SK-N-SH (cell line): ENCODE measurements at places on chromosomes 2 and 18. TPM values are rescaled to one million over a fixed set of nuclear protein-coding genes. Genes with fewer than 3 reads are reported as not detected.

- peak; percentile 76 for DNase-seq
Measured at GRCh38 chr2:199850718-199851500, at the start of gene FTCDNL1. Gene FTCDNL1, minus strand, starts transcription at chr2:199851192. Its CDS starts 2,230 bp downstream, at chr2:199848962.

Gene CHRND
- polyA plus RNA-seq = 0.12 TPM in 1 of 2 replicates, not detected in the other

GRCh38 chr18:5890331-5891183 lies 4.8 kb downstream of the TMEM200C start:
- DNase-seq = peak; percentile 90

DNA sequence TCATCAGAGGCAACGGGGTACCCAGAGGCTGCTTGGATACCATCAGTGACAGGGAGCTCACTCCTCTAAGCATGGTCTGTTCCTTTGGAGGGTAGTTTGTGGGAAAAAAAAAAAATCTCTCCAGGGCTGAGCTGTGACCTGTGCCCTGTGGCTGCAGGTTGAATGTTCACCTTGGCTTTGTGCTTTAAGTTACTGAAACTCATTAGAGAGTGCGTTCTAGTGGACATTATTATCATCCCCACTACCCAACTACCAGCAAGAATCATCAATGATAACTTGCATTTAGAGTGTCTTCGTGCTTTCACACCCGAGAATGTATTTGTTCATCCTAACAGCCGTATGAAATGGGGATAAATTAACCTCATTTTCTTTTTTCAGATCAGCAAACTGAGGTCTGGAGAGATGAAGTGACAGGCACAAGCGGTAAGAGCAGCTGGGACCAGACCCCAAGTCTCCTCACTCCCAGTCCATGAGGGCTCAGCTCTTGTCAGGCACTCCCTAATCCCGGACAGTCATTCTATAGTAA lies 157.5 kb upstream of the MYCN start:
- DNase-seq = no peak

GRCh38 chr2:142150453-142150852 lies 19.6 kb upstream of the LRP1B start:
- DNase-seq = no peak

DNA sequence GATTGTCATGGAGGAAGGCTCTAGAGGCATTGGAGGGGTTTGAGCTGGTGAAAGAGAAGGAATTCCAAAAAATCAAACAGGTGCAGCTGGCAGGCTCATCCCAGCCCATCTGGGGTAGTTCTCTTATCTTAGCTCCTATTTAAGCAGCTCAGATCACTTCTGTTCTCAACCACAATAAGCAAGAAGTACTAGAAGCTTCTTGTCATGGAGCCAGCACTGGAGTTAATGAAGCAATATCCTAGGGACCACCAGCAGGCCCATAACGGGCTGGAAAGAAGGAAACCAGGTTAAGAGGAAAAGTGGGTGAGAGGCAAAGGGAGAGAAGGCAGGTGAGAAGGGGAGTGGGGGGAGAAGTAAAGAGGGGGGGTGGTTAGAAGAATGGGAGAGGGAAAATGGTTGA lies 100.7 kb upstream of the ZFP36L2 start:
- no peak for DNase-seq

DNA sequence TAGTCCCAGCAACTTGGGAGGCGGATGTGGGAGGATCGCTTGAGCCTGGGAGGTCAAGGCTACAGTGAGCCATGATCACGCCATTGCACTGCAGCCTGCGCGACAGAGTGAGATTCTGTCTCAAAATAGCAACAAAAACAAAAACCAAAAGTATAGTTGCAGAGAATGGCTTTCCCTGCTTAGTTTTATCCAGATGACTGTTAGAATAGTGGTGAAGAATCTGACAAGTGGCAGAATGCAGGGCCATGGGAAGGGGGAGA lies 53.8 kb downstream of the NEDD4L start:
- no peak for DNase-seq

- no peak for DNase-seq
Measured at GRCh38 chr2:82789851-82790205, 1669.3 kb downstream of the SUCLG1 start.

- DNase-seq = no peak
Measured at GRCh38 chr2:217749008-217749407, 253.8 kb downstream of the TNS1 start.

- no peak for DNase-seq
Measured at GRCh38 chr2:175883586-175884194, 118.4 kb downstream of the LNPK start.

Gene RGPD3
- polyA plus RNA-seq = 0.05 and 0.06 TPM in 2 replicates

- no peak for DNase-seq
Measured at GRCh38 chr2:28558918-28559317, 63.1 kb downstream of the PLB1 start.

Gene COL6A3
- 10.7 and 18.5 TPM in 2 replicates for polyA plus RNA-seq

Gene IL36A
- polyA plus RNA-seq = not detected in 2 replicates

Gene GPR35
- 1.2 and 1.3 TPM in 2 replicates for polyA plus RNA-seq

DNA sequence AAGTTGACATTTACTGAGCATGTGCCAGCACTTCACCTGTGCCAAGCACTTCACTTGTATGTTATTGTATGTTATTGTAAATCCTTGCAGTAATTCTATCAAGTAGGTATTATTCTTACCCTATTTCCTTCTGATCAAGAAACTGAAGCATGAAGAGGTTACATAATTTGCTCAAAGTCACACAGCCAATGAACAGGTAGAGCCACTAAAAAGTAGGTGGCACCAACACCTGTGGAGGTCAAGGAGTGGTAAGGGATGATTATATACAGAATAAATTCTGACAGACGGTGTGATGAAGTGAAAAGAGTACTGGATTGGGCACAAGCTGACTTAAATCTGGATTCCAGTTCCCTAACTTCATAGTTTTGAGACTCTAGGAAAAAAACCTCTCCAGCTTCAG lies 71.0 kb downstream of the SPIRE1 start:
- DNase-seq = no peak

Gene RPS27A
- polyA plus RNA-seq = 1,777 and 2,471 TPM in 2 replicates

GRCh38 chr2:217930761-217931563 lies 71.8 kb downstream of the TNS1 start:
- no peak for DNase-seq

GRCh38 chr2:121038891-121039616 lies 245.9 kb downstream of the TFCP2L1 start:
- peak; percentile 64 for DNase-seq

DNA sequence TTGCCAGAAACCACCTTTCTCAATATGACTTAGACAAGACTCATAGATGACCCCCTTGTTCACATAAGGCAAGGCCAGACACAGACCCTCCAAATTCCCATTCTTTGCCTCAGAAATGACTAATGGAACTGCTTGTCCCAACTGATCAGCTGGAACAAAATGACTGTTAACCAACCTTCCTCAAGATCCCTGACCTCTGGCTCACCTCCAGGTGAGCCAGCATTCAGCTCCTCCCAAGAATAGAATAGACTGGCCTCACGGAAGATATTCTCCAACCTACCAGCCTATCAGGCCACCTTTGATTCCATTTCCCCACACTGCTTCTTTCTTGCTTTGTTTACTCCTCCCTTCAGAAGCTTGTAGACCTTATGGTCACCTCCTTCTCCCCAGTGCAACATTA lies 195.7 kb upstream of the VWC2L start:
- DNase-seq = no peak

GRCh38 chr18:11369556-11369955 lies 220.2 kb upstream of the PIEZO2 start:
- DNase-seq = no peak

Gene FAM210A
- polyA plus RNA-seq = 10.6 and 11.3 TPM in 2 replicates

DNA sequence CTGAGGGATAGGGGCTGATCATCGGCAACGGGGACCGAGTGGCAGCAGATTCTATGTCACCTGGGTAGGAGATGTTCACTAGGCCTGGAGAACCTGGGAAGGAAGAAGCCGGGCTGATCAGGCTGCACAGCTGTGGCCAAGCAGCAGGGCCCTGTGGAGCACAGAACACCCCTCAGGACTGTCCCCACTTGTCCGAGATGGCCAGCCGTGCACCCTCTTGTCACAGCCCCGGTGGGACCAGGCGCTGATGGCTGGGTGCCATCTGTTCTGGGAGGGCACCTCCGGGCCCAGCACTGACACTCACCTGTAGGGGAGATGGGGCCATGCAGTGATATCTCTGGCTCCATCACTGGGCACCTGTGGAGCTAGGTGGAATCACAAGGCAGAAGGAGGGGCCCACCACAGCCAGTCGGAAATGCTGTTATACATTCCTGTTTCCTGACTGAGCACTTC lies 217.9 kb upstream of the RAB6C start:
- no peak for DNase-seq

Gene SGO2
- polyA plus RNA-seq = 2.8 TPM in 2 replicates

Gene FBXO15
- polyA plus RNA-seq = 0.62 and 0.70 TPM in 2 replicates

Gene KIF5C
- polyA plus RNA-seq = 3.9 and 4.7 TPM in 2 replicates

Gene KIAA2012
- polyA plus RNA-seq = 0.07 and 0.11 TPM in 2 replicates

Gene MBP
- polyA plus RNA-seq = 1.4 and 1.6 TPM in 2 replicates

- DNase-seq = no peak
Measured at GRCh38 chr18:77619525-77619924, 369.9 kb downstream of the GALR1 start.

GRCh38 chr2:207767461-207768167 lies 2.1 kb downstream of the FZD5 start:
- peak; percentile 74 for DNase-seq

Gene NEU4
- polyA plus RNA-seq = 0.05 TPM in 1 of 2 replicates, not detected in the other

DNA sequence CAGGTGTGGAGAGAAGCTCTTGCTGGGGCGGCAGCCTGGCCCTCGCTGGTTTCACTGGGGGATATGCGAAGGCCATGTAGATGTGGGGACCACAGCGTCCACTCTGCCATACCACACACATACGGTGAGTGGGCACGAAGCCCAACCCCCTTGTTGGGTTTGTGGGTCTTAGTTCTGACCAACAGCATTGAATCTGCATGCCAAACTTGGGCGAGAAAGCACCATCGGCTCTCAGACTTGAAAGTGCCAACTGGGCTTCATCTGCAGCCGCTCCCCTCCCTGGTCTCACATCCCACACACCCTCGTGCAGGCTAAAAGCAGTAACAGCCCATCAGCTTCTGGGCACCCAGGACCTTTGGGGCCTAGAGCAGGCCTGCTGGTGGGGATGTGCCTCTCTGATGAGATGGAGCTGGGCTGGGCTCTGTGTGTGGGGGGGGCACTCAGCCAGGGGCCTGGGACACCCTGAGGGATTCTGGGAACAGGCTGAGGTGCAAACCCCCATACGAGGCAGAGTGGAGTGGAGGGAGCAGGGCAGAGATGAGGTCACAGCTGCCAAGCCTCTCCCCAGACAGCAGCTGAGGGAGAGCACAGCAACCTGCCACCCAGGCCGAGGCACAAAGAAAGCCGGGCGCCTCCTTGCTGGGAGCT lies 264.4 kb downstream of the TWIST2 start:
- DNase-seq = no peak

GRCh38 chr2:180319586-180320405 lies 312.7 kb upstream of the CWC22 start:
- DNase-seq = no peak

DNA sequence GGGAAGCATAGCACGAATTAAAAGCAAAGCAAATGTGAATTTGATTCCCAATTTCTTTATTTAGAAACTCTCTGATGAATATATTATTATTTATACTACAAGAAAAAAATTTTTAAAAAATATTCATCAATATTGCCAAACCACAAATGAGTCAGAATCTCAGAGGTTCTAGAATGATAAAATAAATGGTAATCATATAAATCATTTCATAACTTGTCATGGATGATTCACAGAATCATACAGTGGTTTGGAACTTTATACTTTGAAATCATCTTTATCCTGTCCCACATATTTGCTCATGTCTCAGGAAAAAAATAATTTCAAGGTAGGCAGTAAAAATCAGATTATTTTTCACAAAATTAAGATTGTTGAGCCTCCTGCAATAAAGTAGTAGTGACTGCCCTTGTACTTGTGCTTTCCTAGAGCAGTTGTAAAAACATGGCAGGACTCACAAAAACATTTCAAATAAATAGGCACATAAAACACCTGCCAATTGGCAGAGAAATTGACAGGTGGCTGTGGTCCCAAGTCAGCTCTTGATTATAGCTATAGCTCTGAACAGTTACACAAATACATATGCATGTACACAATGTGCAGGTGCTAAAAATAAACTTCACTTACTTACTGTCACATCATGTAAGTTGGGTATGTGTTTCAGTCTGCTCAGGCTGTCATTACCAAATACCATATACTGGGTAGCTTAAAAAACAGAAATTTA lies 273.9 kb upstream of the SESTD1 start:
- no peak for DNase-seq

Gene IMMT
- 36.3 and 48.5 TPM in 2 replicates for polyA plus RNA-seq

- no peak for DNase-seq
Measured at GRCh38 chr18:48345596-48345995, 63.6 kb downstream of the ZBTB7C start.

Gene NOL4
- polyA plus RNA-seq = 0.07 and 0.49 TPM in 2 replicates

Gene RBFA
- 51.4 and 57.6 TPM in 2 replicates for polyA plus RNA-seq

Gene STPG4
- polyA plus RNA-seq = 0.20 and 0.21 TPM in 2 replicates

GRCh38 chr2:110669079-110669478 lies 8.8 kb downstream of the BUB1 start:
- DNase-seq = no peak

- DNase-seq = no peak
Measured at GRCh38 chr18:58390399-58390798, 238.5 kb downstream of the ALPK2 start.

DNA sequence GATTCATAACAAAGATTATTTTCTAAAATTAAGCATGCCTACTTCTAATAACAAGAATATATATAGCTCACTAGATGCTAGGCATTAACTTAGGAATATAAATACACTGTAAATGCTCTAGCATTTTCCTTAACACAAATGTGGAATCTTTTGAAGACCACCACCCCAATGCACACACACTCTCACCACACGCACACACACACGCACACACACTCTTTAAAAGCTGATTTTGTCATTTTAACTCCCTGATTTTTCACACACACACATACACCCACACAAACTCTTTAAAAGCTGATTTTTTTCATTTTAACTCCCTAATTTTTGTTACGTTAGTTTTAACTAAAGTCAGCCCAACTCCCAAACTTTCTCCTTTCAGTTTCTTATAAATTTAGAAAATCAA lies 3.0 kb downstream of the COL5A2 start:
- no peak for DNase-seq

DNA sequence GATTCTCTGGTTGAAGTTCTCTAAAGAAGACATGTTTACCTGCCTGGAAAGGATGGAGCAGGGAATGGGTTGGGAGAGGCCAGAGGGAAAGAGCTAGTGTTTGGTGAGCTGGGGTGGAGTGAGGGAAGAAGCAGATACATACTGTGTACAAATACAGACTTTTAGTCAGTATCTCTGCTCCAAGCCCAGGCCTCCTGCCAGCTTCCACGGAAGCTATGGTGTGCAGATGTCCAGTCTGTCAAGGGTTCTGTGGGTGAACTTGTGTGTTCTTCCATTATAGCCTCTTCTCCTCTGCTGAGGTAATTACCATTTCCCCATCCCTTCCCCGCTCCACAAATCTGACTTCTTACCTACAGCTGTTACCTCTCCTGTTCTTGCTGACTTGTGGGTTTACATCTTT lies 208.6 kb downstream of the HRH4 start:
- DNase-seq = no peak
